ENCODE measurements at places on chromosomes 6 and 20. TPM values are rescaled to one million over a fixed set of nuclear protein-coding genes. Genes with fewer than 3 reads are reported as not detected.
A peak's percentile ranks its signal among the peaks of the same experiment; 100 is the strongest.

Gene KCNQ2
- total RNA-seq = 0.19 TPM

- no peaks in the 10 kb centered on the region for H3K4me1 ChIP-seq
- ATAC-seq = no peak
- no peaks in the 10 kb centered on the region for H3K36me3 ChIP-seq
- H3K4me3 ChIP-seq = no peak overlapping the region
- no peak overlapping the region for H3K27ac ChIP-seq
Observed at GRCh38 chr6:2921520-2922115, 18.5 kb upstream of the SERPINB9 start.

DNA sequence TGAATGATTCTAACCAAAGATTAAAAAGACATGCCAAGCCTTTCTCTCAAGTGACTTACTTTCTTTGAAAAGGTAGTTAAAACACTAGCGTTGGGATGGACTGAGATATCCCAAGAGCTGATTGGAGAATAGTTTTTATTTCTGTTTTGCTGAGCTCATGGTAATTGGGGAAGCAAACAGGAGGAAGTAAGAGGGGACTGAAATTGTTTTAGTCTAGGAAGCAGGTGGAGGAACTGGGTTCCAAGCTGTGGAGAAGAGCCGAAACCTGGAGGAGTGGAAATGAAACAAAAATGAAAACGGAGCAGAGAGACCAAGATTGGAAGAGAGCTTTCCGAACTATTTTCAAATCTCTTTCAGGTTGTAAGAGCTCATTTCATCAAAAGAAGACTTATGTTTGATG, 59.9 kb upstream of the TENT5A start:
- no peak overlapping the region for H3K27ac ChIP-seq
- H3K36me3 ChIP-seq = no peaks in the 10 kb centered on the region
- no peaks in the 10 kb centered on the region for H3K27me3 ChIP-seq

Gene PPP1R3G
- 6.5 TPM for total RNA-seq

DNA sequence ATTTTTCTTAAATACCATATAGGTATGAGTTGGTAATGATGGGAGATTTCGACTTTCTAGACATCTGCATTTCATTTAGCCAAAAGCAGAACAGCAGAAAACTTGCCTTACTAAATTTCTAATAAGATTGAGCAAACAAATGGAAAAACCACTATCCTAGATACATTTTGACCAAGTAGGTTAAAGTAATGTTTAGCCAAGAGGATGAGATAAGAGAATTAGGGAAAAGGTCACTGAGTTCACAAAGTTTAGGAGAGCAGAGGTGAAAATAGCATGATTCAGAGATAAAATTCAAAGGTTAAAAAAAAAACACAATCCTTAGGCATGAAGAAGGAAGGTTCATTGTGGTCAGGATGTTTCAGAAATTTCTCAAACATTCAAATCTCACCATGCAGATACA, 450.3 kb downstream of the CD83 start:
- no peak for ATAC-seq
- no peak overlapping the region for H3K4me3 ChIP-seq
- H3K36me3 ChIP-seq = no peaks in the 10 kb centered on the region
- H3K27me3 ChIP-seq = no peaks in the 10 kb centered on the region
- no peak overlapping the region for H3K27ac ChIP-seq

DNA sequence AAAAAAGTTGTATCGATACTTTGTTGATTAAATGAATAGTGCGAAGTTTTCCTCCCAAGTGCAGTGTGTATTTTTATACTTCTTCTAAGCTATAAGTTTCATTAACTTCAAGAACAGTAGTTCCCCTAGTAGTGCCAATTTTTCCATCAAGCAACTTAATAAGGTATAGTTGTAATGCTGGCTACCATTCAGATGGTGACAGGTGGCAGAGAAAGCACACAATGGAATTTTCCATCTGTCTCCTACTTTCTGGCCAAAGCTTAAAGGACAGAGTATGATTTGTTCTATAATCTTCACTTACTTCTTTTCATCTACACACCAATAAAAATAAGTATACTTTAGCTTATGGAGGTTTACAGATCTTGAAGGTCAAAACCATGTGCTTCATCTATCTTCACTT, 431.1 kb downstream of the NKAIN2 start:
- H3K36me3 ChIP-seq = no peaks in the 10 kb centered on the region
- no peak overlapping the region for H3K4me3 ChIP-seq
- no peak overlapping the region for H3K27ac ChIP-seq
- no peaks in the 10 kb centered on the region for H3K4me1 ChIP-seq
- no peaks in the 10 kb centered on the region for H3K27me3 ChIP-seq
- no peak for ATAC-seq

Gene PEX7
- total RNA-seq = 5.9 TPM

- ATAC-seq = no peak
- H3K36me3 ChIP-seq = no peaks in the 10 kb centered on the region
- no peaks in the 10 kb centered on the region for H3K4me1 ChIP-seq
- no peaks in the 10 kb centered on the region for H3K27me3 ChIP-seq
Observed at GRCh38 chr20:2741463-2741862, 48.9 kb downstream of the EBF4 start.

- peaks cover 7% of the 10 kb centered on the region for H3K4me1 ChIP-seq
- H3K27ac ChIP-seq = no peak overlapping the region
- H3K4me3 ChIP-seq = no peak overlapping the region
- no peak for ATAC-seq
Observed at GRCh38 chr6:154407440-154407839, 50.8 kb upstream of the IPCEF1 start.

DNA sequence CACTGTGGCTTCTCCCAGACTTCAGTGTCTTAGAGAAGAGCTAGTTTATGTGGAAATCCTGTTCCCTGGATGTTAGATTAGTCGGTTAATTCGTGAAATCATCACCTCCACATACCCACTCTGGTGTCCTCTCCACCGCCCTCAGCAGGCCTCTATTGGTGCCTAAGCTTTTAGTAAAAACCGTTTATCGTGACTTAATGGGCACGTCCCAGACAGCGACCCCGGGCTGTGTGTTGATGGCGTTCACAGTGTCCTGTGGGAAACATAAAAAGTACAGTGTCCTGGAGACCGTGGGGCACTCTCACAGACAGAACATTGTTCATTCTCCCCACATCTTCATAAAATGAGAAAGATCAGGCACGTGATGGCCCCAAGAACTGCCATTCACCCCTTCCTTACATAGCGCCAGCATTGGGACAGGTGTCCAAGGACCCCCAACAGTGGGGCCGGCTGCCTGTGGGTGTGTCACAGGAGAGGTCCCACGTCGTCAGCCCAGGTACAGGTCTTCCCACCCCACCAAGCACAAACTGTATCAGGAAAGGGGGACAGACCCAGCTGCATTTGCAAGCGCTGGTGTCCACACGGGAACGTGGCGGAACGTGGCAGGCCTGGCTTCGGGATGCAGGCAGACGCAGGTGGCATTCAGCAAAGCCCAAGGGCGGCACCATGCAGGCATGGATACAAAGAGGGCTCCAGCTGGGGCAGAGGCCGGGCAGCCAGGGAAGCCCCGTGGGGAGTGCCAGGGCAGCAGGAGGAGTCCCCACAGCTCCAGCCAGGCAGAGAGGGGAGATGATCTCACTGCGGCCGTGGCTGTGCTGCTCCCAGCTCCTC, 237.7 kb downstream of the DLL1 start:
- peaks cover 36% of the 10 kb centered on the region for H3K4me1 ChIP-seq
- no peaks in the 10 kb centered on the region for H3K36me3 ChIP-seq
- H3K27ac ChIP-seq = no peak overlapping the region
- ATAC-seq = no peak

- H3K4me3 ChIP-seq = no peak overlapping the region
- no peaks in the 10 kb centered on the region for H3K36me3 ChIP-seq
- no peaks in the 10 kb centered on the region for H3K27me3 ChIP-seq
- no peaks in the 10 kb centered on the region for H3K4me1 ChIP-seq
- peak; percentile 72 for ATAC-seq
Observed at GRCh38 chr6:158666628-158667359, 16.9 kb downstream of the SYTL3 start.

GRCh38 chr20:59737816-59738215, 133.5 kb downstream of the PHACTR3 start:
- H3K27me3 ChIP-seq = peaks cover 53% of the 10 kb centered on the region
- H3K27ac ChIP-seq = no peak overlapping the region
- H3K4me1 ChIP-seq = no peaks in the 10 kb centered on the region

Gene MYO6
- 12.7 TPM for total RNA-seq

Gene SLC52A3
- 0.31 TPM for total RNA-seq

- no peak overlapping the region for H3K27ac ChIP-seq
- no peaks in the 10 kb centered on the region for H3K36me3 ChIP-seq
- no peaks in the 10 kb centered on the region for H3K4me1 ChIP-seq
- H3K27me3 ChIP-seq = no peaks in the 10 kb centered on the region
Observed at GRCh38 chr6:11374036-11375010, 141.9 kb upstream of the NEDD9 start.

DNA sequence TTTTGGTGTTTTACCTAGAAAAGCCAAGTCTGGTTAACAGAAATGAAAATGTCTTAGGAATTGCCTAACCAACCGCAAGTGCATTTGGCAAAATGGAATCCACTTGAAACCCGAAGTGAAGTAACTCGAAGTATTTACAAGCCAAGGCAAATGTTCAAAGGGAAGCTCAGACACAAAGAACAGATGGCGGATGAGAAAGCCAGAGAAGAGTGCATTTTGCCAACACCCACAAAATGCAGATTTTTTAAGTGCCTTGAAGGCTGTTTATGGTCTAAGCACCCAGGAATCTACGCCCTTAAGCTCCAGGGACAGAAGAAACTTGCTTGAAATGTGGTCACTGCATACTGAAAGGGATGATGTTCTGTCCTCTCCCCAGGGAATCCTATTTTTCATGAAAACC, 70.0 kb upstream of the TBXT start:
- H3K4me1 ChIP-seq = no peaks in the 10 kb centered on the region
- H3K27me3 ChIP-seq = peaks cover 65% of the 10 kb centered on the region

- no peaks in the 10 kb centered on the region for H3K36me3 ChIP-seq
- H3K4me1 ChIP-seq = peaks cover 6% of the 10 kb centered on the region
- no peak overlapping the region for H3K27ac ChIP-seq
- H3K27me3 ChIP-seq = no peaks in the 10 kb centered on the region
- ATAC-seq = no peak
Observed at GRCh38 chr20:59776059-59776603, 157.3 kb downstream of the SYCP2 start.
